ENCODE measurements at places on chromosomes 1 and 21. TPM values are rescaled to one million over a fixed set of nuclear protein-coding genes. Genes with fewer than 3 reads are reported as not detected.
A peak's percentile ranks its signal among the peaks of the same experiment; 100 is the strongest.

DNA sequence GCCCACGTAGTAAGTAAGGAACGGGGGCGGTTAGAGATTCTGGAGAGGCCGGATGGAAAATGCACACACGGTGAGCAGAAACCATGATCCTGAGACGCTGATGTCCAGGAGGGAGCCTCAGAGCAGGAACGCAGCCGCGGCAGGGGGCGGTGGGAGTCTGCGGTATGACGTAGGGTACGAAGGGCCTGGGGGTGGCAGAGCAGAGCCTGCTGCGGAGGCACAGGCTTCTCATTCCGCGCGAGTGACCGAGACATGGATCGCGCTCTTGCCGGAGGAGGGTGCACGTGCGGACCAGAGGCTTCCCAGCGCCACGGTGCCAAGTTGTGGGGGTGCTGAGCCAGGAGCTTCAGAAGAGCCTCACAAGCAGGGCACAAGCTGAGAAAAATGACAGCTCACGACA, 176.2 kb downstream of the KIF26B start:
- peaks cover 5% of the 10 kb centered on the region for H3K36me3 ChIP-seq
- peaks cover 29% of the 10 kb centered on the region for H3K4me1 ChIP-seq
- H3K27me3 ChIP-seq, result peaks cover 34% of the 10 kb centered on the region
- no peak for DNase-seq

OPRD1 gene
- total RNA-seq, result not detected

DNA sequence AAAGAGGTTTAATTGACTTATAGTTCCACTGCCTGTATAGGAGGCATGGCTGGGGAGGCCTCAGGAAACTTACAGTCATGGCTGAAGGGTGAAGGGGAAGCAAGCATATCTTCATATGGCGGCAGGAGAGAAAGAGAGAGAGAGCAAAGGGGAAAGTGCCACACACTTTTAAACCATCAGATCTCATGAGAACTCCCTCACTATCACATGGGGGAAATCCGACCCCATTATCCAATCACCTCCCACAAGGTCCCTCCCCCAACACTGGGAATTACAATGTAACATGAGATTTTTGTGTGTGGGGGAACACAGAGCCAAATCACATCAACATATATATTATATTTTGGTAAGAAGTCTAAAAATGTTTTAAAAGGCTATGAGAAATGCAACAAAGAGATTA, 27.2 kb downstream of the FABP3 start:
- no peaks in the 10 kb centered on the region for H3K36me3 ChIP-seq
- no peaks in the 10 kb centered on the region for H3K27me3 ChIP-seq
- H3K4me3 ChIP-seq, result no peak overlapping the region
- DNase-seq, result no peak
- H3K27ac ChIP-seq, result no peak overlapping the region

GRCh38 chr21:33267250-33267649, 1.1 kb downstream of the IL10RB start:
- H3K36me3 ChIP-seq, result peaks cover 40% of the 10 kb centered on the region
- H3K27ac ChIP-seq, result peak overlapping the region; percentile 94
- no peak for DNase-seq
- peak overlapping the region; percentile 92 for H3K4me3 ChIP-seq
- peaks cover 46% of the 10 kb centered on the region for H3K4me1 ChIP-seq
- H3K27me3 ChIP-seq, result no peaks in the 10 kb centered on the region

ZNF692 gene
- total RNA-seq, result 42.8 TPM

- H3K4me3 ChIP-seq, result peak overlapping the region; percentile 23
- H3K27ac ChIP-seq, result peak overlapping the region; percentile 75
- DNase-seq, result no peak
These were observed 9.5 kb upstream of the SLC19A2 start for GRCh38 chr1:169495046-169495775.

DNA sequence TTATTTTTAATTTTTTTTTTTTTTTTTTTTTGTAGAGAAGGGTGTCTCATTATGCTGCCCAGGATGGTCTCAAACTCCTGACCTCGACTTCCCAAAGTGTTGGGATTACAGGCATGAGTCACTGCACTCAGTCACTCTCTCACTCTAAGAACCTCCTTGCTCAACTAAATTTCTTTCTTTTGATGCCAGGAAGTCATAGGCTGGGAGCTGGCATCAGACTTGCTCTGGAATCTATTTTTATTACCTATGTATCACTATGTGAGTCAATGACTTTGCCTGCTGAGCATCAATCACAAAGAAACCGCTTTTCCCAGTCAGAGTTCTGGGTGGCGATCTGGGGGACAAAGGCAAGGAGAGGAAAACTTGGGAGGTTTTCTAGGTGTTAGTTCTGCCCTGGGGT, 35.5 kb upstream of the PARP1 start:
- H3K36me3 ChIP-seq, result no peaks in the 10 kb centered on the region
- no peaks in the 10 kb centered on the region for H3K27me3 ChIP-seq
- no peak for DNase-seq
- no peak overlapping the region for H3K4me3 ChIP-seq

- no peaks in the 10 kb centered on the region for H3K4me1 ChIP-seq
- H3K4me3 ChIP-seq, result no peak overlapping the region
- no peaks in the 10 kb centered on the region for H3K36me3 ChIP-seq
- no peak overlapping the region for H3K27ac ChIP-seq
These were observed 118.0 kb downstream of the ACTL8 start for GRCh38 chr1:17873007-17873675.

- peaks cover 12% of the 10 kb centered on the region for H3K27me3 ChIP-seq
- H3K4me1 ChIP-seq, result peaks cover 17% of the 10 kb centered on the region
- H3K36me3 ChIP-seq, result no peaks in the 10 kb centered on the region
- peak overlapping the region; percentile 48 for H3K4me3 ChIP-seq
- H3K27ac ChIP-seq, result no peak overlapping the region
These were observed 2.6 kb upstream of the DVL1 start for GRCh38 chr1:1351511-1352427.

GRCh38 chr21:38533887-38534286, 35.6 kb upstream of the ERG start:
- H3K36me3 ChIP-seq, result no peaks in the 10 kb centered on the region
- no peaks in the 10 kb centered on the region for H3K4me1 ChIP-seq
- H3K27me3 ChIP-seq, result peaks cover 8% of the 10 kb centered on the region
- H3K27ac ChIP-seq, result no peak overlapping the region
- DNase-seq, result no peak

- no peaks in the 10 kb centered on the region for H3K4me1 ChIP-seq
- H3K27ac ChIP-seq, result no peak overlapping the region
- H3K27me3 ChIP-seq, result peaks cover 9% of the 10 kb centered on the region
- no peak for DNase-seq
These were observed 75.2 kb downstream of the FMO4 start for GRCh38 chr1:171389171-171389570.

DNA sequence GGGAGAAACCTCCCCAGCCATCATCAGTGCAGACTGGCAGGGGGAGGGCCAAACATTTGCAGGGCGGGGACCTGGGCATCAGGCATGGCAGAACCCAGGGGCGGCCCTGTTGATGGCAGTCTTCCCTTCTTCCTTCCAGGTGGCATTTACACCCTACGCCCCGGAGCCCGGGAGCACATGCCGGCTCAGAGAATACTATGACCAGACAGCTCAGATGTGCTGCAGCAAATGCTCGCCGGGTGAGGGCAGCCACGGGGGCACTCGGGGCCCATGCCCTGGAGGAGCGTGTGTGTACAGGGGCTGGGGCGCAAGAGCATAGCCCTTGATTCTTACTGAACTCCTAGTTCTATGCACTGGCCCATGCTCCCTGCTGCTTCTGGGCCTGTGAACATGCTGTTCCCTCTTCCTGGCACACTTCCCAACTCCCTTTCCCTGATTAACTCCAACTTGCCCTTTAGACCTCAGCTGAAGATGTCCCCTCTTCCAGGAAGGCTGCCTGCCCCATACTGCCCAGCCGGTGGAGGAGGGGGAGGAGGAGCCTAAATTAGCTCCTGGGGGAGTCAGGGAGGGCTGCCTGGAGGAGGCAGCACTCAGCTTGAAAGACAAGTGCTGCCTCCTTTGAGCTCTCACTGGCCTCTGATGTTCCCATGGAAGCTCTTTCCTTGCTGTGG, 22.0 kb downstream of the TNFRSF1B start:
- no peak for DNase-seq
- H3K4me3 ChIP-seq, result no peak overlapping the region
- H3K4me1 ChIP-seq, result peaks cover 45% of the 10 kb centered on the region
- no peak overlapping the region for H3K27ac ChIP-seq

DNA sequence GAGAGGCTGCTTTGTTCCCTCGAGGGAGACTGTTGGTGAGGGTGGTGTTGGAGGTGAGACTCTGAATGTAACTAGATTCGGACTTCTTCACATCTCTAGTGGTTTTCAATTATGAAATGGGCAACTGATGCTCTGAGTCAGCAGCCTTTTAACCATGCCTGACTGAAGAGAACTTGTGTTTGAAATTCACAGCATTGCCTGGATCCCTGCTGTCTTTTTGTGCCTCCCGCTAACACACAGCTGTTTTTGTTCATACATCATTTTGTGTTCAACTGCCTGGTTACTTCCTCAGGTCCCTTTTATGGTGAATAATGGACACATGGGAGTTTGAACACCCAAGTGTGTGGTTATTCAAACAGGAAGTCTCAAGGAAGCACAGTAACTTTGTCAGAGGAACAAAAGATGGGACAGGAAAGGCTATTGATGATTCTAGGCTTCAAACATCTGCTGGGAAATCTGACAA, 16.8 kb downstream of the LAMC1 start:
- no peak overlapping the region for H3K4me3 ChIP-seq
- no peak for DNase-seq
- H3K36me3 ChIP-seq, result no peaks in the 10 kb centered on the region
- peaks cover 80% of the 10 kb centered on the region for H3K27me3 ChIP-seq

DNA sequence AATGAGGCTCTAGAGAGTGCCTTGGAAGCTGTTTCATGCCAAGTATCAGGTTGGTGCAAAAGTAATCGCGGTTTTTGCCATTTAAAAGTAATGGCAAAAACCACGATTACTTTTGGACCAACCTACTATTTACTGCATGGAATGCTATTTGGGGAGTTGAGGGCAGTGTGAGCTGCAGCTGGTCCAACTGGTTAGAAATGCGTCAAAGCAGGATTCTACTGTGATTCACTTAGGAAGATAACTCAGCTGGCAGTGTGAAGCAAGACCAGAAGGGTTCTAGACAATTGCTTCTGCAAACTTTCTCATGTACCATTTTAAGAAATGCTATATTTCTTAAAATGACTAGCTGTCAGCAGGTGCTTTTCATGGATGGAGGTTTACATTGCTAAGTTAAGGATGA, 21.2 kb upstream of the PLA2G2C start:
- DNase-seq, result no peak
- H3K36me3 ChIP-seq, result no peaks in the 10 kb centered on the region
- H3K27me3 ChIP-seq, result peaks cover 18% of the 10 kb centered on the region

DNA sequence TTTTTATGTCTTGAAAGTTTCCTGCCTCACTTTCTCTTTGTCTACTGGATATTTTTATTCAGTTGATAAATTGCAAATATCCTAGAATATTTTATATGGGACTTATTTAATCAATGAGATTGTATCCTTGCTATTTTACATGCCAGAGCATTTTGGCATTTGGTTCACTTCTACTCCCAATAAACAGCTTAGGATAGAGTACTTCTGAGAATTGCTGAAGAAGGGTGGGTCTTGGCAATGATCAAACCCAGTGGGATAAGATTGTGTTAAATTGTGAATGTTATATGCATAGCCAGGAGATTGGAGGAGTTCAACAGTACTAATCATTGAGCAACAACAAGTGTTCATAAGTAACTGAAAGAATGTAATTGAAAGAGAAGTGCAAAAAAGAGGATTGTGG, 60.1 kb downstream of the SDCCAG8 start:
- no peaks in the 10 kb centered on the region for H3K27me3 ChIP-seq
- H3K4me1 ChIP-seq, result peaks cover 8% of the 10 kb centered on the region
- H3K27ac ChIP-seq, result peak overlapping the region; percentile 2
- DNase-seq, result no peak

DNA sequence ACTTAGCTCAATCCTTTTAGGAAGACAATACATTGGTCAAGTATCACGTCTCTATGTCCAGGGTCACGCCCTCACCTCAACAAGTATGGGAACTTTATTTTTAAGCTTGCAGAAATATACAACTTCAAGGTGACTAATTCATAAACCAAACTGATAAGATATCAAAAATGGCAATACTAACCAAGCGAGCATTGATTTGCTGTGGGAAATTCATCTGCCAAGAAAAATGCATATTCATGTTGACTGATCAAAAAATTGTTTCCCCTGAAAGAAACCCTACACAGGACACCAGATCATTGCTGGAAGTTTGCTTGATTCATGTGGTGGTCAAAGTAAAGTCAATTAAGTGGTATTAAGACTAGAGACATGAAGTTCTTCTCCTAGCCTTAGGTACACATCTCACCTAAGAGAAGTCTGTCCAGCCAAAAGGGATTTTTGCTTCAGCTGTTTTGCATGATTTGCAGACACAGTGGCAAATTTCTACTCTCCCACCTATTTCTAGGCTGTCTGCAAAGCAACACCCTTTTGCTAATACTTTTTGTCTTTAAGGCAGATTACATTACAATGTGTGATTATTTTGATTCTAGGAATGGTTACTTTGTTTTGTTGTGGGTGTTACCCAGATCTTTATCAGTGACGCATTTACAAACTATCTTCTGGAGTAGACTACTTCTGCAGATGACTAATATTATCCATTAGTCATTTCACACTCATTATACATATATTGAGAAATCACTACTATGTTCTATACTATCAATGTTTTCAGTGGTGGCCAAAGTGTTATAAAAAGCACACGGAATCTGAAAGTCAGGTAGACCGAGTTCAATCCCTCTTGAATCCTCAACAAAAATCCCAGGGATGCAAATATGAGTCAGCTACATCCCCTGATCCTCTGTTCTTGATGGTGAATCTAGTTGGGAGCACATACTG, 12.4 kb downstream of the SAMSN1 start:
- peak overlapping the region; percentile 96 for H3K4me3 ChIP-seq
- peak overlapping the region; percentile 99 for H3K27ac ChIP-seq
- no peaks in the 10 kb centered on the region for H3K27me3 ChIP-seq
- DNase-seq, result no peak
- peaks cover 29% of the 10 kb centered on the region for H3K36me3 ChIP-seq
- peaks cover 75% of the 10 kb centered on the region for H3K4me1 ChIP-seq

DNA sequence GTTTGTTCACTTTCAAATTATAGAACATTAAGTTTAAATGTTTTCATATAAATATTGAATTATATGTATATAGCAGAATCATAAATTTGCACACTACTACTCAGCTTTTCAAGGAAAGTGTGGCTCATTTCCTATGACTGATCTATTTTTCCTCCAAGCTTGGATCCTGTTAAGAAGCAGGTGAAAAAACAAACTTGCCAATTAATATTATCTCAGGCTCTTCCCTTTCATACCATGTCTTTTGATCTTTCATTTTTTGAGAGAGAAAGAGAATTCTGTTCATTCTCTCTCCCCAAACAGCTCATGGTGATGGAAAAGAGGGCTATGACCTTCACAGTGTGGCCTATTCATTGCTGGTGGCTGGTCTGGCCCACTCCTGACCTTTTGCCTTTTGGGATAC, 43.7 kb downstream of the SEC16B start:
- H3K36me3 ChIP-seq, result no peaks in the 10 kb centered on the region
- H3K27ac ChIP-seq, result no peak overlapping the region
- no peak overlapping the region for H3K4me3 ChIP-seq
- H3K4me1 ChIP-seq, result no peaks in the 10 kb centered on the region
- H3K27me3 ChIP-seq, result no peaks in the 10 kb centered on the region

DNA sequence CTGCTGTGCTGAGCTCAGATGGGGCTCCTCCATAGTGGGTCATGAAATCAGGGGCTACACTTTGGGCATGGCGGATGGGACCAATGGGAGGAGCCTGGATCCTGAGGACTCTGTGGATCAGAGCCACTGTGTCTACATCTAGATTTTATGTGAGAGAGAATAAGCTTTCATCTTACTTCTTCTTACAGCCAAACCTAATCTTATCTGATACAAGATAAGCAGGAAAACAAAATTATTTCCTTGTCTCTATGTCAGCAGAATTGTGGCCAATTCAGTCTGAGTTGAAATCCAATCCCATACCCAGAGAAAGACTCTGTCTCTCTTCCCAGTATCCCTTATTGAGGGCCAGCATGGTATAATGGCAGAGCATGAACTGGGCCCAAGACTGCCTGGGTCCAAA, 56.2 kb downstream of the KIF14 start:
- peaks cover 3% of the 10 kb centered on the region for H3K36me3 ChIP-seq
- H3K4me3 ChIP-seq, result no peak overlapping the region
- no peaks in the 10 kb centered on the region for H3K27me3 ChIP-seq
- H3K4me1 ChIP-seq, result peaks cover 12% of the 10 kb centered on the region

PLK3 gene
- 53.4 TPM for total RNA-seq
